SK-N-SH treated with all-trans-retinoic acid at 6 μM for 48 hours (cell line): ENCODE measurements at places on chromosomes 5 and 9.

DNA sequence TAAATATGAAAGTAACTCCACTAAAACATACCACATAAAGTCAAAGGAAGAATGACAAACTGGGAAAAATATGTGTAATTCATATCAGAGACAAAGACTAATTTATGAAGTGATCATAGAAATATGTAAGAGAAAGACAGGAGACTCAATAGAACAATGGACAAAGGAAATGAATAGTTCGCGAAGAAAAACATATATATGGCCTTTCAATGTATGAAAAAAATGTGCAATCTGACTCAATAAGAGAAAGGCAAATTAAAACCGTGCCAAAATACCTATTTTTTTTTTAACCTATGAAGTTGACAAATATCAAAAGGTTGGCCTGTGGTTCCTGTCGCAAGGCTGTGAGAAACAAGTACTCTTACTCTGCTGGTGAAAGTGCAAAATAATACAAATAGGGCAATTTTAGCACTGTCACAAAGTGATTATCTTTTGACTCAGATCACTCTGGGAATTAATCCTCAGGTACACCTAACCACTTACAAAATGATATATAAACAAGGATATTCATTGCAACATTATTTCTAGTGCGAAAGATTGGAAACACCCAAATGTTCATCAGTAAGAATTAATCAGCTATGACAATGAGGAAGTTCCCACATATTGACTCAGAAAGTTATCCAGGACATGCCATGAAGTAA is 3.7 kb downstream of the C9 start:
- no peak for ATAC-seq

- no peak for ATAC-seq
Observed at GRCh38 chr9:82410306-82410705, 421.7 kb downstream of the SPATA31D1 start.

DNA sequence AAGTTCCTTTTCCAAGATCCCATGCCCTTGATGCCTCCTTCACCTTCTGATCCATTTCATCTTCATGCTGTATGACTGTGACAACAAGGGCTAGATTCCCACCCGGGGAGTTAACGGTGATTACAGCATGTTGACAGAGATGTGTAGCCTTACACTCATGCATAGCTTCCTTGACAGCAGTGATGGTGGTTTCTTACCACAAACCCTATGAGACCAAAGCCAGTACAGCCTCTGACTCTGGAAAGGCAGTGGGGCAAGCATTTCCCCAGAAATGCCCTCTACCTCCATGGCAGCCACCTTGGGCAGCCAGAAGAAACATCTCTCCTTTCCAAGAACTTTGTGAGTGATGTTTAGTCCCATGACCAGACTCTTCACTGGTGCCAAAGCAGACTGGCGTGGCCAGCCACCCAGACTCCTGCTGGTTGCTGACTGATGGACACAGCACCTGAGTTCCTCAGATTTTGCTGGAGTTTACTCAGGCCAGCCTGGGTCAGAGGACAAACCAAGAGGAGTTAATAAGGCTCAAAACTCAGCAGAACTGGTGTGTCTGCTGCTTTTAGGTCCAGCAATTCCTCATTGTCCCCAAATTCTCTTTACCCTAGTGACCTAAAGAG is 199.7 kb upstream of the SLC27A6 start:
- ATAC-seq = no peak

GRCh38 chr5:2753452-2754420 is 2.3 kb upstream of the IRX2 start:
- ATAC-seq = no peak

- no peak for ATAC-seq
Observed at GRCh38 chr9:124303762-124304161, 46.0 kb downstream of the NEK6 start.

DNA sequence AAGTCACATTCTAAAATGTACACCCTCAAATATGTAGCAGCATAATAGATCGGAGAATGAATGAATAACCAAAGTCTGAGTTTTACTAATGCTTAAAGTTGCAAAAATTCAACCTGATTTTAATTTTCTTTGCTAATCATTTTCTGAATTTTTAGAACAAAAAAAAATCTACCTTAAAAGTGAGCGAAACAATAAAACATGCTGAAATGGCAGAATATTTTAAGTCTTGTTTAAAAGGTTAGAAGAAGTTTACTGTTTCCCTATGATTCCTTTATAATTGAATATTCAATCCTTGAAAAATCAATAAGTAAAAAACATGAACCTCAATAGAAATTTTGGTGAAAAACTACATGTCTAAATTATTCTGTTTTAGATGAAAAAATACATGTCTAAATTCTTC is 27.1 kb upstream of the ZNF462 start:
- no peak for ATAC-seq

DNA sequence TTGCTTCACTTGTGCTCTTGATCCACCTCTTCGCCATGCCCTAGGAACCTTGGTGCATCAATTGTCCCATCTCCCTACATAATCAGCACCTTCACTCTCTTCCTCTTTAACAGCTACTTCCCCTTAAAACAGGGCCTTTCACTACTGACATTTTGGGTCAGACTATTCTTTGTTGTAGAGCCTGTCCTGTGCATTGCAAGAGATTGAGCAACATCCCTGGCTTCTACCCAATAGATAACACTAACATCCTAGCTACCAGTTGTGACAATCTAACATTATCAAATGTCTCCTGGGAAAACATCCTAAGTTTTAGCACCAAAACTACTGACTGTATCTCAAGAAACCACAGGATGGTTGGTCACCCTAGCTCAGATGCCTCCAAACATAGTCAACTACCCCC is 854.3 kb upstream of the DMAC1 start:
- no peak for ATAC-seq

DNA sequence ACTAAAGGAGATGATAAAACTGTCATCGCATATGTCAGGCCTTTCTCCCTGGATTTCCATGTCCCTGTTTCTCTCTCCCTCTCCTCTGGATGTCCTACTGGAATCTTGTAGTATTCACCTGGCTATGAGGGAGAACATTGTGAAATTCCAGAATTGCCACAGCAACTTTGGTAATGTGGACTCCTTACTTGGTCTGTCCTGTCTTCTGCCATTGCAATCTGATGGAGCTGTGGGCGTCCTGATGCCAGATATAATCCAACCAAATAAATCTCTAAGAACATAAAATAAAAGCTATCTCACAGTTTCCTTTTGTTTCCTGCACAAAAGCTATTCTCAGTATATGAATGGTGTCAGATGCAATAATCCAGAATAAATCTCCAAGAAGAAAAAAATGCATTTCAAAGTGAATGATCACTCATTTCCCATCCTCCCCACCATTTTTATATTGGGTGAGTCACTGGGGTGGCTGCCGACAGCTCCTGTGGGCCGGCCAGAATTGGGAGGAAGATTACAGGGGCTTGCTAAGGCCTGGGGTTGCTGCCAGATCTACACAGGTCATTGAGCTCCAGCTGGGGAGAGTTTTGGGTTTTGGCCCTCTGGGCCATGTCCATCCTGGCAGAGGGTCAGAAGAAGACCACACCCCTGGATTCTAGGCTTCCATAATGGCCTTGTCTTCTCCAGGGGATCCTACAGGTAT is 160.7 kb upstream of the PITX1 start:
- peak; percentile 14; the same call in 2 of the 3 replicates for ATAC-seq

DNA sequence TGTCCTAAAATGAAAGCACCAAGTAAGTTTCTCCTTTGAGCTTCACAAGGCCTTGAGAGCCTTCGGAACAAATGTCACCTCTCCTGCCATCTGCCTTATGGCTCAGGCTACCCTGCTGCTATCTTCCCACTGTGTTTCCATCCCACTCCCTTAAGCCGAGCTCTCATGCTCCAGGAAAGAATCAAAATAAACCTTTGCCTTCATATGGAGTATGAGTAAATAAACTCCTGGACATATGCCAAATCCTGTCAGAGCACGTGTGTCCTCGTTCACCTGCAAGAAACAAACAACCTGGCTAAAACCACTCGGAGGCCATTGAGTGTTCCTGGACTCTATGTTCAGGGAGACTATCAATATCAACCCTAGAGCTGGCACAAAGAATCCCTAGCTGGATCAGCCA is 122.3 kb upstream of the CCDC112 start:
- ATAC-seq = no peak

DNA sequence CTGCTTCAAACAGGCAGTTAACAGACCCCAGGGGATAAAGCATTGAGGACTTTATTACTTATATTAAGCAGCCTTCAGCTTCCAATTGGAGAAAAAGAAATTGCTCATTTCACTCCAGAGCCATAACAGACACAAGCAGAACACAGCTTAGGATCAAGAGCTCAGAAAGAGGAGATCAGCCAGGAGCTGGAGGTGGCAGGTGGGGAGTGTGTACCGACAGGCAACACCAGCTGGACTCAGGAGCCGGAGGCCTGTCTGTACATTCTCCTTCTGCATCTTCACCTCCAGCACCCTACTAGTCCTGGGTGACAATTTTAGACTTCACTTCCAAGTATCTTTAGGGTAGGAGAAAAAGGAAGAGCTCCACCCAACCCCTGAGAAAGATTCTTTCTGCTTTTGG is 35.8 kb downstream of the NRG2 start:
- no peak for ATAC-seq

DNA sequence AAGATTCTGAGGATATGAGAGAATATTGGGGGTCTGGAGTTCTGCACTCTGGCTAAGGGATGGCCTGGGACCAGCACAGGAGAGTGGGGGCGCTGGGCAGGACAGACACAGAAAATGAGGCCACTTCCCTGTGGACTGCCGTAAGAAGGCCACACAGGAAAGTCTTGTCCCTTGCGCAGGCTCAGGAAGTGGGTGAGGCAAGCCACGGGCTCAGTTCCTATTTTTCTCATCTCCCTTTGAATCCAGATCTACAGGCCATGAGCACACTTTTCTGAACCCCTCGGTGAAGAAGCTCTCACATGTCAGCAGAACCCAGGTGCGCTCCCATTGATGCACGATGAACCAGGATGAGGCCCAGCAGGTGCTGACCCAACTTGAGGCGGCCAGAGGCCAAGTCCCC is 207.4 kb downstream of the AGTPBP1 start:
- no peak for ATAC-seq

- no peak for ATAC-seq
Observed at GRCh38 chr5:160824301-160825001, 27.6 kb downstream of the ATP10B start.

DNA sequence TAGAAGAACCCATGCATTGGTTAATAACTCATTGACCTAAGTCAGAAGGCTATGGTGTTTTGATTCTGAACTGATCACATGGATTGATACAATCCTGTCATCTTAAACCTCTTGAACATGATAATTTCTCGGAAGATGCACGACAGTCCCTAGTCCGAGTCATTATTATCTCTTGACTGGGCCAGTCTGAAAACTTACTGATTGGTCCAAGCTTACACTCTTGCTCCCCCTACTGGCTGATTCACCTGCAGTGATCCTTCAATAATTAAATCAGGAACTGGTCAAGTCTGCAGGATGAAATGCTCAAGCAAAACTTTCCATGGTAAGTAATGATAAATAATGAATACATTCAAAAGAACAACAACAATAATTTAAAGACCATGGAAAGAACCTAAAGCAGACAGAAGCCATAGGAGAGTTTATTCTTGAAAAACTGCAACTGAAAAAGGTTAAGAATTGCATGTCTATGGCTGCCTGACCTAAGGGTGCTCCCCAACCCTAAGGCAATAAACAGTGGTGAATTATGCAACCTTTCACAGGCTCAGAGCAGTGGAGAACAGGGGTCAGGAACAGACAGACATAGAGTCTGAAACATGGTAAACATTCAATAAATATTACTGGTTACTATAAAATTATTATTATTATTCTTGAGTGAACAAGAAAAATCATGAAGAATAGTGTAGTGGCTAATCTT is 79.3 kb downstream of the BRINP1 start:
- ATAC-seq = no peak

GRCh38 chr5:178991190-178992145 is 3.7 kb downstream of the GRM6 start:
- ATAC-seq = no peak

GRCh38 chr9:33677961-33678360 is 117.4 kb upstream of the PRSS3 start:
- ATAC-seq = no peak

DNA sequence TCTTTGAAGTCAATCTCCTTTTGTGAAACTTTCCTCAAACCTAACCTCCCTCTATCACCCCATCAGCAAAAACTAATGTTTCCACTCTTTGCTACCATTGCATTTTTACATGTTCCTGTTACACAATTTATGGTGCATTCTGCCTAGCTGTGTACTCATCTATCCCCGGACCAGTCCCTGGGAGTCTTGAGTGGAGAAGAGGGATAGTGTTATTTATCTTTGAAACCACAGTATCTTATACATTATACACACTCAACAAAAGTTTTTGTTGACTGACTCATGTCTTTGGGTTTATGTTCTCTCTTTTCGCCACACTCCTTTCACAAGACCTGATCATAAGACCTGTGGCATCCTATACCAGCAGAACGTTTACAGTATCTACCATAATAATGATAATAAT is 26.4 kb downstream of the TNFAIP8 start:
- no peak for ATAC-seq

- ATAC-seq = no peak
Observed at GRCh38 chr5:61866930-61867329, 439.1 kb upstream of the KIF2A start.

- no peak for ATAC-seq
Observed at GRCh38 chr5:65854925-65855324, 71.5 kb upstream of the ERBIN start.

- peak; percentile 69 for ATAC-seq
Observed at GRCh38 chr9:33860200-33860871, 43.4 kb downstream of the UBE2R2 start.

DNA sequence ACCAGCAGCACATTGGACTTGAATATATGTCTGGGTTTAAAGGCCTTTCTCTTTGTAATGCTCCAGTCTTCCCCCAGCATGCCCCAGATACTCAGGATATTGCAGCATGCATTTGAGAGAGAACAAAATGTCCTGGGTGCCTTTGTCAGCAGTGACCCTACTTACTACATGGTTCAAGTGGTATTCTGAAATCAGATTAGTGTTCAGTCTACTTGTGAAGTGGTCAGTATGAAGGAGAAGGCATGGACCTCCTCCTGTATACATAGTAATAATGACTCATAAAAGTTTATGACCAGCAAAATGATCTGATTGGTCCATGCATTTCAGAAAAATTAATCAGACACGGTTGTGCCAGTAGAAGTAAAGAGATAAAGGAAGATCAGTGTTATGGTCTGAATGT is 25.4 kb downstream of the GPR21 start:
- ATAC-seq = no peak

GRCh38 chr9:99360026-99360425 is 137.9 kb downstream of the SEC61B start:
- no peak for ATAC-seq

DNA sequence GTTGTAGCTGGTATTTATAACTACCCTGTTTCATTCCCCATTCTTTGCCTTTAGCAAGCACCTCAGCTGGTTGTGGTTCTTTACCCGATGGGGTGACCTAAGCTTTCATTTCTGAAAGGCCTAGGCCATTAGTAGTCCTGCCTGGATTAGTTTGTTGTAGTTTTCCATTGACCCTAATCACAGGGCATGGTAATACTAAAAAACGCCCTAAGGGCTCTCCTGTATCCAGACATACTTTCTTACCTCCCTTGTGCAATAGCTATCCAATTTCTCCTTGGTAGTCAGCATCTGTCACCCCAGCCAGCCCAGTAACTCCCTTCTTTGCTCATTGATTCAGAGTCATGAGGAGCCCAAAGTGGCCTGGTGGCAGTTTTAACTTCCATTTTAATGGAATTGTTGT is 24.0 kb downstream of the TMOD1 start:
- ATAC-seq = no peak
